ENCODE measurements at places on chromosomes 5 and 9. TPM values are rescaled to one million over a fixed set of nuclear protein-coding genes. Genes with fewer than 3 reads are reported as not detected.

The TICAM2 gene
- total RNA-seq = 0.50 TPM

The MARVELD2 gene
- 0.19 TPM for total RNA-seq

The GLRA1 gene
- not detected for total RNA-seq

The MARCOL gene
- not detected for total RNA-seq

The KCNV2 gene
- total RNA-seq = not detected

The CARTPT gene
- not detected for total RNA-seq

The PCSK5 gene
- total RNA-seq = 15.2 TPM

The ORM2 gene
- not detected for total RNA-seq

The MYOT gene
- not detected for total RNA-seq

The INSL4 gene
- total RNA-seq = not detected

The GARIN3 gene
- not detected for total RNA-seq

The SPATA31E1 gene
- not detected for total RNA-seq
